NCI-H1092 treated with DMSO at 0.1 percent for 48 hours (cell line): ENCODE measurements at places on chromosomes 6 and 20.
A peak's percentile ranks its signal among the peaks of the same experiment; 100 is the strongest.

DNA sequence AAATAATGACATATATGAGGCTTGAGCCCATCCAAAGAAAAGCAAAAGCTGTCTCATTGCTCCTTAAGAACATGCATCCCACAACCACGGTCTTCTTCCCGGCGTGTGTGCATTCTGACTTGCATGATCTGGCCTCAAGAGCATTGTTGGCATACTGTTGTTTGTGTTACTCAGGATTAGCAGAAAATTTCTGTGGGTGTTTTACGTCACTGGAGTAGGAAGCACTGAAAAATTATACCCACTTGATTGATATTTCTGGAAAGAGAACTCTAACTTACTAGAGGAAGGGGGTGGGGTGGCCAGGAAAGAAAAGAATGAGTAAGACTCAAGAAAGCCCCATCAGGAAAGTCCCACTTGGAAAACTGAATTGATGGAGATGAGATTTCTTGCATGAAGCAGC lies 326.2 kb upstream of the PRDM1 start:
- DNase-seq: no peak

- DNase-seq: no peak
Observed at GRCh38 chr6:164563924-164564323, 745.5 kb downstream of the C6orf118 start.

GRCh38 chr6:116631379-116631990 lies 15.2 kb downstream of the RSPH4A start:
- no peak for DNase-seq

- DNase-seq: no peak
Observed at GRCh38 chr20:1144401-1145172, 26.2 kb downstream of the PSMF1 start.

GRCh38 chr6:6966569-6966968 lies 141.2 kb upstream of the RREB1 start:
- DNase-seq: no peak

DNA sequence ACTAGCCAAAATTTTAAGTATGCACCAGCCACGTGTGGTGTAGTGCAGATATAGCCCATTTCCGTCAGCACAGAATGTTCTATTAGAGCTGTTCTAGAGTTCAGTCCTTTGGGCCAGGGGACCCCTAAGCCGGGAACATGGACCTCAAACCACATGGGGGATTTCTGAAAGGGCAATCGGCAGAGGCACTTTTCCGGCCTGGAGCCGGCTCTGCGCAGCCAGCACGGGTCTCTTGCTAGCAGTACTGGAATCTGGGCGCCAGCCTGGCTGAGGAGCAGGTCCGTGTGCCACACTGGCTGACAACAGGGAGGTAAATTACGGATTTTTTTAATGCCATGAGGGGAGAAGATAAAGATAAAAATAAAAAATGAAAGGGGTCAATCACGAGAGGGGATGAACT lies 120.5 kb downstream of the SULF2 start:
- no peak for DNase-seq

DNA sequence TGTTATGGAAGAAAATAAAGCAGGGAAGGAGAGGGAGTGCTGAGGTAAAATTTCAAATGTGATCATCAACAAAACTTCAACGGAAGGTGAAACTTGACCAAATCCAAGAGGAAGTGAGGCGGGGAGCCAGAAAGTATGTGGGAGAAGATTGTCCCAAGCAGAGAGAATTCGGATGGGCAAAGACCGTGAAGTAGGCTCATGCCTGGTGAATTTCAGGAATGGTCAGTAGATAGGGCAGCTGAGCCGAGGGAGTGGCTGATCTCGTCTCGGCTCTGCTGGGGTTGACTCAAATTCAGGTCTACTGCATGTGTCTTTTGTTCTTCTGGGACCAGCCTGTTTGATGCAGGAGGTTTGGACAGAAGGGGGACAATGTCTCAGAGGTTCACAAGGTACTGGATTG lies 7.0 kb upstream of the CSNK2A1 start:
- no peak for DNase-seq

DNA sequence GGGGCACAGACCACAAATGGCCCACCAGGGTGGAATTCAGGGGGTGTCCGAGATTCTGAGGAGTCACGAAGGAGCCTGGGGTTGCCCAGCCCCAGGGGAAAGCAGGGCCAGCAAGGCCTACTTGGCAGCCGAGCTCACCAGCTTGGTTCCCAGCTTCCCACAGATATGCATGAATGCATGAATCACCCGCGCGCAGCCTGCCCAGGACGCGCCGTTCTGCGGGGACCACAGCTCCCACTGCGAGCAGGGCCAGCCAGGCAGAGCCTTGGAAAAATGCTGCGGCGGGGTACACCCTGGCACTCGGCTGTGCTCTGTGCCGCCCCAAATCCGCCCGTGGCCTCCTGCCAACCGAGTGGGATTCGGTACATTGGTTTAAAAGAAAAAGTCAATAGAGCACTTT lies 211.0 kb downstream of the NFATC2 start:
- DNase-seq: no peak

GRCh38 chr20:37404461-37404890 lies 58.5 kb downstream of the SRC start:
- DNase-seq: no peak

GRCh38 chr6:121305957-121306607 lies 28.2 kb downstream of the TBC1D32 start:
- peak; percentile 28 for DNase-seq

DNA sequence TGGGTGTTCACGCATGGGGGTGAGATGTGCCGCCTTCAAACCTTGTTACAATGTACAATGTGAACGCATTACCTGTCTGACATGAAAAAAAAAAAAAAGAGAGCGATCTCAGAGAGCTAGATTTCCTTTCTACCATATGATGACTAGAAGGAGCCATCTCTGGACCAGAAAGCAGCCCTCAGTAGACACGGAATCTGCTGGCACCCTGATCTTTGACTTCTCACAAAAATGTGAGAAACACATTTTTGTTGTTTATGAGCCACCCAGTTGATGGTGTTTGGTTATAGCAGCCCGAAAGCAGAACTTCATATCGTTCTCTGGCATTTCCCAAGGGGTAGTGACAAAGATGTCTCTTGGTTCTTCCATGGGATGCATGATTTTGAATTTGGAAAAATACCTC lies 33.5 kb upstream of the EPB41L1 start:
- no peak for DNase-seq

GRCh38 chr20:44603327-44603726 lies 20.9 kb downstream of the PKIG start:
- no peak for DNase-seq

GRCh38 chr6:142489722-142490610 lies 188.2 kb downstream of the ADGRG6 start:
- DNase-seq: no peak

DNA sequence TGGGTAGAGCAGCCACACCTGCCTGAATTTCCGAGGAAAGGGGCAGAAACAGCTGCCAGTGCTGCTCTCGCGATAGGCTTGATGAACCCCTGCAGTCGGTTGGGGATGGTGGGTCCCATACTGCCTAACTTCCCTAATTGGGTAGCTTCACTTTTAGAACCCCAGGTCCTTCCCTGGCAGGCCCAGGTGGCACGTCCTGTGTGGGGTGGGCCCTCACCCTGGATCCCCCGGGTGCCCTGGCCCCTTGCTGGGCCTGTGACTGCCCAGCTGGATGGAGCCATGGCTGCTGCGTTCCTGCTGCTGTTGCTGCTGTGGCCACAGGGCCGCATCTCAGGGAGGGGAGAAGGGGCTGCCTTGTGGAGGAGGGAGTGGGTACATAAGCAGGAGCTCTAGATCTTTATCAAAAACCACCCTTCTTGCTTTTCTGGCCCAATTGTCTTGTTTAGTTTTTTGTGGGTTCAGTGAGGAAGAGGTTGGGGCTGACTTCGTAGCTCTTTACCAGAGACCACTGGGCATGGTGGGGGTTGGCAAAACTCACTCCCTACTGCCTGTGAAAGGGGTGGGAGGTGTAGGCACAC lies 19.2 kb downstream of the TREML4 start:
- DNase-seq: no peak

DNA sequence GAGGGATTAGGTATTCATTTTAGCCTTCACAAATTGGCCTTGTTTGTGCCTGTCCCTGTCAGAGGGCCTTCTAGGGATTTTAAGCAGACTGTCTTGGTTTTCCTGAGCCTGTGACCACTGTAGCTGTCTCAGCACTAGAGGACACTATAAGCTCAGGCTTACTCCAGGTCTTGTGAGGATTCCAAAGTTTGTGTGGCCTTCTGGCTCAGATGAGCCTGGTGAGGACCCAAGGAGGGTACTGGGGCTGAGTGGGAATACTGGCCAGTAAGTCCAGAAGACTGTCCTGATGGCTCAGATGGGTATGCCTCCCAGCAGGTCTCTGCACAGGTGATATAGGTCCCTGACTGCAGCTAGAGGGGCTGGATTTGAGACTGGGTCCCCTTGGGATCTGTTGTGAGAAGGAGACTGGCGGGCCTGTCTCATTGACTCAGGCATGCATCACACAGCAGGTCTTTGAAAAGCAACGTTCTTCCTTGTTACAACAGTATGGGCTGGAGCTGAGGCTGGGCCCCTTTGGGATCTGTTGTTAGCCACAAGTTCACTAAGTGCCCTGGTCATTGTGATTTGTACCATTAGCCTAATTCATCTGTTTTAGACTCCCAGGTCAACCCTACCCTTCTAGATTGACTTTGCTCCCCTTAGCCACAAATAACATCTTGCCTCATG lies 26.3 kb upstream of the TFB1M start:
- DNase-seq: no peak

DNA sequence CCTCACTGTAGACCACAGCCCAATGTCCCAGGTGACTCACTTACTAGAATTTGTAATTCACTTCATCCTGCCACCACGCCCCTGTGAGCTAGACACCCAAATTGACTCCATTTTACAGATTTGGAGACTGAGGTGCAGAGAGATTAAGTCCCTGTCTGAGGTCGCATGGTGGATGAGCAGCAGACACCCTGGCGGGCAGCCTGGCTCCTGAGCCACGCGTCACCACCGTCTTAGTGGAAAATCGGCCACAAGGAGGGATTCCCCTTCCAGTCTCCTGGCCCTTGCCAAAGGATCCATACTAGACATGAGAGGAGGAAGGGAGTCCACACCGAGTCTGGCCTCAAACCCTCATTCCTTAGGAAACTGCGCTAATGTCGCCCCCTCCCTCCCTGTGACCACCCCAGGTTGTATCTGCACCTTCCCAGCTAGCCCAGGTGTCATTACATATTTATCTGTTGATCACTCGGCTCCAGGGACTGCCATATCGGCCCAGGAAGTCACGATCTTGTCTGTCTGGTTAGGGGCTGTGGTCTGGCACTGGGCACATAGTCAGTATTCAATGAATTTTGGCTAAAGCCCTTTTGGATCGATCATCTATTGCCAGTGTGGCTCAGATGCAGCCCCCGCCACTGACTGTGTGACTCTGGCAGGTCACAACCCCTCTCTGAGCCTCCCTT lies 25.7 kb upstream of the PTGIS start:
- no peak for DNase-seq

GRCh38 chr6:72689107-72689954 lies 67.5 kb downstream of the KCNQ5 start:
- DNase-seq: no peak

DNA sequence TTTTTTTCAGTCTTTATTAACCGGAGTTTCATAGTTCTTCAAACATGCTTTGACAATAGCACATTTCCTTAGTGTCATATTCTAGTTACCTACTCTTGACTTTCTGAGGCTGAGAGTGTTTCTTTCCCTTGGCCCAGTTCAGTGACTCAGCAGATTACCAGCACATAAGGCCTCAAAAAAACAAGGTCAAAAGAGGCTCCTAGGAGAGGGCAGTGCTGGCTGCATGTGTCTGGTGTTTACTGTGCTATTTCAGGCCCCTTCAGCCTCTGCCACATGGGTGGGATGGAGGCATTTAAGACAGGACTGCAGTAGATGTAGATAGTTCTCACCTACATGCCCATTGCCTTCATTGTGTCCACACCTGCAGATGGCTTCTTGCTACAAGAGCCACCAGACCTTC lies 198.2 kb upstream of the SSTR4 start:
- no peak for DNase-seq

GRCh38 chr20:45924391-45925261 lies 9.9 kb upstream of the PCIF1 start:
- DNase-seq: no peak

GRCh38 chr6:45272626-45273025 lies 55.5 kb upstream of the RUNX2 start:
- no peak for DNase-seq

DNA sequence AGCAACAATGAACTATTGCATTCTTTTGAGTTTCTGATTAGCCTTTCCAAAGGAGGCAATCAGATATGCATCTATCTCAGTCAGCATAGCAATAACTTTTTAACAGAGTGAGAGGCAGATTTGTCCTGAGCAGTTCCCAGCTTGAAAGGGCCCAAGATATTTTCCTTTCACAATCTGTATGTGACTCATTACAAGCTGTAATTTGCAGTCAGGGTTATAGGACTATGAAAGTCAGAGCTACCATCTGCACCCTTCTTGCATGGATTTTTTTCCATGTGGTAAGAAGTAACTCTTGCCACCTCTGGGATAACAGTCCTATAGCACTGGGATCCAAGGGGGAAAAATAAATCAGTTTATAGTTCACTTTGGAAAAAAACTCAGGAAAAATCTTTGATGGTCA lies 318.2 kb upstream of the RGS17 start:
- no peak for DNase-seq

- DNase-seq: no peak
Observed at GRCh38 chr20:40494248-40494647, 194.8 kb downstream of the MAFB start.

DNA sequence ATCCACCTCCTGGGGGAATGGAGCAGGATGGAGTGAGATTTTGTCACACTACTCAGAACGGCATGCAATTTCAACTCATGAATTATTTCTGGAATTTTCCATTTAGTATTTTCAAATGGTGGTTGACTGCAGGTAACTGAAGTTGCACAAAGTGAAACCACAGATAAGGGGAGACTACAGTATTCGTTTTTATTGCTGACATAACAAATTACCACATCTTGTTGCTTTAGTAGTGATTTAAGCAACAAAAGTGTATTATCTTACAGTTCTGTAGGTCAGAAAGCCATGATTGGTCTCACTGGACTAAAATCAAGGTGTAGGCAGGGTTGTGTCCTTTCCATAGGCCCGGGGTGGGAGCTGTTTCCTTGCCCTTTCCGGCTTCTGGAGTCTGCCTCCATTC lies 133.4 kb upstream of the B3GAT2 start:
- no peak for DNase-seq

DNA sequence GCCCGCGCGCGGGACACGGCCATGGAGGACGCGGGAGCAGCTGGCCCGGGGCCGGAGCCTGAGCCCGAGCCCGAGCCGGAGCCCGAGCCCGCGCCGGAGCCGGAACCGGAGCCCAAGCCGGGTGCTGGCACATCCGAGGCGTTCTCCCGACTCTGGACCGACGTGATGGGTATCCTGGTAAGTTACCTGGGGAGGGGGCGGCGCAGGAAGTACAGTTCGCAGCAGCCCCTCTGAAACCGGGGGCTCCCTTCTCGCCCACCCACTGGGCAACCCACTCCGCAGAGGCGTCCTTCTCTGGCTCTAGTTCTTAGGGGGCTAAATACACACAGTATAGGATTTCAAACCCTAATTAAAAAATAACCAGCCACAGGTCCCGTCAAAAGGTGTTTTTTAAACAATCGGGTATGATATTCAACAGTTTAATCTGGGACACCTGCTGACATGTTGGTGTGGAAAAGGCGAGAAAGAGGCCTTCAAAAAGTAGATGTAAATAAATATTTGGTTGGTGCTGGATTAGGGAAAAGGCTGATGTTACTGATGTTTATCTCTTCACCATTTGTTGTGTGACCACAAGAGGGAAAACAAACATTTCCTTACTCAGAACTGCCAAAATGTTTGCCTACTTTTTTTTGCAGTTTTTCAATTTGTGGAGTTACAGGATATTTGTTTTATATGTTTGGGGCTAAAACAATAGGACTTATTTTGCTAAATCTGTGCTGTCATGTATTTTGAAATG lies 577 bp downstream of the SASH1 start:
- no peak for DNase-seq

GRCh38 chr6:30883685-30884520 lies at the start of gene DDR1:
DDR1 (plus strand) TSS chr6:30884519; CDS start chr6:30888730, 4,211 bp downstream.
- peak; percentile 21 for DNase-seq
